ENCODE measurements at places on chromosomes 2 and 18.

DNA sequence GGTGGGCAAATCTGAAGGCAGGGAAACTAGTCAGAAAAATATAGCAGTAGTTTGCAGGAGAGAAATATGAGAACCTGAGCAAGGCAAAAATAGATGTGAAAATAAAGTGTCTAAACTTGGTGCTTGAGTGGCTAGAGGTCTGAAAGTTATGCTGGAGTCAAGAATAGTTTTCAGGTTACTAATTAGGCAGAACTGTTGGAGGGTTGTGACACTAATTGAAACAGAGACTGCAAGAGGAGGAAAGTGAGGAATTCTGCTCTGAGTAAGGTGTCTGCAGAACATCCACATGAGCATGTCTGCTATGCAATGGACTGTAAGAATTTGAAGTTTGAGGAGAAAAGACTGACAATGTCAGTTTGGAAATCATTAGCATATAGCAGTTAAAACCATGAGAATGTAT lies 444.0 kb upstream of the LRRTM1 start:
- DNase-seq, result no peak

DNA sequence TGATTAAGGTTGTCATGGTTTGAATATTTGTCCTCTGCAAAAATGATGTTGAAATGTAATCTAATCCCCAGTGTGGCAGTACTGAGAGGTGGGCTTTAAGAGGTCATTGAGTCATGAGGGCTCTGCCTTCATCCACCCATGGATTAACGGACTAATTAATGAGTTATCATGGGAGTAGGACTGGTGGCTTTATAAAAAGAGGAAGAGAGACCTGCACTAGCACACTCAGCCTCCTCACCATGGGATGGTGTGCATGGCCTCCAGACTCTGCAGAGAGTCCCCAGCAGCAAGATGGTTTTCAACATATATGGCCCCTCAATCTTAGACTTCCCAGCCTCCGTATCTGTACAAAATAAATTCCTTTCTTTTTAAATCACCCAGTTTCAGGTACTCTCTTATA lies 41.0 kb downstream of the DTNB start:
- no peak for DNase-seq

- no peak for DNase-seq
Observed at GRCh38 chr2:142323206-142323605, 192.4 kb upstream of the LRP1B start.

GRCh38 chr2:11798701-11799435 lies 52.4 kb downstream of the LPIN1 start:
- DNase-seq, result no peak

GRCh38 chr2:147211484-147211883 lies 633.3 kb upstream of the ACVR2A start:
- no peak for DNase-seq

DNA sequence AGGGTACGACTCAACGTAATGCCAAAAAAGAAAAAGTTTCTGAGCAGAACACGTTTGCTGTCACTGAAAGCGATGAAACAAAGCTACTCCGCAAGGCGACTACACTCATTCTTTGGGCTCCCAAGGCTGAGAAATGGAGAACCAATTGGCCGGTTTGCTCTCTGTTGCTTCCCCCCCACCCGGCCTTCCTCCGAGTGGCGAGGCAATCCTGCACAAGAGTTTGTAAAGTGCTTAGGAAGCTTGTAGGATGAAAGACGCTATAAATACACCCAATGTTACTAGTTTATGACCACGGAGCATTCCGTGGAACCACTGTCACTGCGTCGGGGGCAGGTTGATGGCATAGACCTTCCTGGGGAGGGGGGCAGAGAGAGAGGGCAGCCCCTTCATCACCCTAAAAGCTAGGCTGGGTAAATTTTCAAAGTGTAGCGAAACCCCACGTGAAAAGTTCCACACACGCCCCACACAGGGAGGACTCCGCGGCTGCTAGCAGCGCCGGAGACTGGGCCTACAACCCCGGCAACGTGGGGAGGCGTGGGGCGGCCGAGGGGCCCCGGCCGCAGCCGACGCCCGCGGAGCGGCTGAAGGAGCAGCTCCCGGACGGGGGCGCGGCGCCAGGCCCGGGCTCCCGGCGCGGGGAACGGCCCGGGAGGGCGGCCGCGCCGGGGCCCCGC lies 915 bp downstream of the CUL3 start:
- no peak for DNase-seq

DNA sequence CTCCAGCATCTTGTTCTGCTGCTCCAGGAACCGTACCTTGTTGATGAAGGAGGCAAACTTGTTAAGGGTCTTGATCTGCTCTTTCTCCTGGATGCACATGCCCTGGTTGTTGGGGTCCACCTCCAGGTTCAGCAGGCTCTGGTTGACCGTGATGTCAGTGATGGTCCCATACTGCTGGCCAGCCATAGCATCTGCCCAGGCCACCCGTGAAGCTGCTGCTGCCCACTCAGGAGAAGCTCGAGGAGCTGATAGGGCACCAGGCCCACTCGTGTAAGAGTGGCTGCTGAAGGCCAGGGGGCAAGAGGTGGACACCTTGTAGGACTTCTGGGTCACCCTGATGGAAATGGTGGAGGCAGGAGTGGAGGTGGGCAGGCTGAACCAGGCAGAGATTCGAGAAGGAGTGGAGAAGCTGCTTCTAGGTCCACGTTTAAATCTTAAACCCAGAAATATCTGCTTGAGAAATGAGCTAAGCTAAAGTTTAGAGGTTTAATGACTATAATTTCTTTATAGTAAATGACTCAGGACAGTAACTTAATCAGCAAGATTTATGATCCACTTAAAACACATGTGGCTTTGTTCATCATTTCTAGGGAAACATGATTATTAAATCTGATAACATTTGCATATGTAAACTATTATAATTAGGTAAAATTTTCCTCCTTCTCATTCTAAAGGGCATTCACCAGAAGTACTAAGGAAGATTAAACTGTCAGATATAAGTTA lies 358.7 kb upstream of the SETBP1 start:
- no peak for DNase-seq
